ENCODE measurements at places on chromosomes 1 and 21.

- no peak for DNase-seq
Observed at GRCh38 chr1:41915786-41916571, 2.7 kb downstream of the HIVEP3 start.

- DNase-seq = no peak
Observed at GRCh38 chr1:24759492-24759891, 14.2 kb downstream of the CLIC4 start.

DNA sequence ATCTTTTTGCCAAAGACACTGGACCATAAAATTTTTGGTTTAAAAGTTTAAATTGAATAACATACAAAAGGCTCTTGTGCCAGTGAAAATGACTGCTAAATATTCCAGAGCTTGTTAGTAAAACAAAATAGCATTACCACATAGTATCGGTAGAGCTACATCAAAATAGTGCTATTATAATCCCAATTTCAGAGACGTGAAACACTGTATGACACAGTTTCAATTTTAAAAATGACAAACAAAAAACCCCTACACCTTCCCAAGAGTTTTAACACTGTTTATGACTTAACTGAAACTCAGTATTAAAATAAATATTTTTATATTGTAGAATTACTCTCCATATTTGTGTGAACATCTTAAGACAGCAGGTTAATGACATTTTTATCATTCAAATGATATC lies 7.0 kb downstream of the SLC30A1 start:
- DNase-seq = no peak

GRCh38 chr1:230375147-230375546 lies 51.0 kb downstream of the PGBD5 start:
- DNase-seq = no peak

DNA sequence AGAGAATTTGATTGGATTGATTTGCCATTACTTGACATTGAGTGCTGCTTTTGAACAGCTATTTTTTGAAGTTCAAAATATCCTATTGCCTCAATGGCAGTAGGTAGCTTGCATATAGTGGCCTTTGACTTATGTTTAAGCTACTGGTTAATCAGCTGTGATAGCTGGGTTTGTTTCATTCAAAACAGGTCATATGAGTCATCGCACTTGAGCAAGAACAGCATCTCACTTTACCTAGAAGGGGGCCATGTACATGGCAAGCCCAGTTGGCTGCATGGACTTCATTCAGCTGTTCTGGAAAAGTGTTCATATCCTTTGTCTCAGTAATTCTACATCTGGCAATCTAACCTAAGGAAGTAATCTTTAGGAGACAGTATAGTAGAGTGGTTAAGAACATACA lies 29.0 kb upstream of the ARID1A start:
- no peak for DNase-seq

DNA sequence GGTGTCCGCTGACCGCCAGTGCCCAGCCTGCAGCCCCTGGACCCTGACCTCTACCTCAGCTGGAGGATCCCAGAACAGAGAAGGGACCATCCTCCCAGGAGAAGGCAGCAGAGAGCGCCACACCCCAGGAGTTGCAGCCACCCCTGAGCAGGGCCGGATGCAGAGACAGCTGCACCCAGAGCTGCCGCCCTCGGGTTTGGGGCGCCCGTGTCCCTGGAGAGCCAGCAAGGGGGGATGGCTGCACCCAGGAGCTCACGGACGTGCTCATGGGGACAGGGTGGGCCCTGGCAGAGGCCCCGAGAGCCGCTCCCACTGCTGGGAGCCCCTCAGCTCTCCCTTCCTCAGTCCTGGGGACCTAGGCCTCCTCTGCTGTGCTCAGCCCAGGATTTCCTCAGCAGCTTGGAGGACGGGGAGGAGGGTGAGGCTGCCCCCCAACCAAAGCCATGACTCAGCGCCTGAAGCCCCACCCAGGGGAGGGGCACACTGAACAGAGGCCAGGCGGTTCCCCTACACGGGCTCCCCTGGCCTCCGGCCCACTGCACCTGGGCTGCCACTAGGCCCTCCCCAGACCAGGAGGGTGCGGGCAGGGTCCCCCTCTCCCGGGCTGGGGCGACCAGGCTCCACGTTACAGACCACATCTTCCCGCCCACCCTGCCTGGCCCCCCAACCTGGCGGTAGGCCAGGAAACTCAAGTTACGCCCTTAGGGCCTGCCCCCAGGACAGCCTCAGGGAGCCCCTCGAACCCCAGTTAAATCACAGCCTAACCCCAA lies 2.2 kb downstream of the ACAP3 start:
- DNase-seq = peak; percentile 34

GRCh38 chr1:81799939-81800694 lies 617 bp upstream of the ADGRL2 start:
- no peak for DNase-seq

- DNase-seq = no peak
Observed at GRCh38 chr1:64715186-64715585, 29.7 kb upstream of the RAVER2 start.

DNA sequence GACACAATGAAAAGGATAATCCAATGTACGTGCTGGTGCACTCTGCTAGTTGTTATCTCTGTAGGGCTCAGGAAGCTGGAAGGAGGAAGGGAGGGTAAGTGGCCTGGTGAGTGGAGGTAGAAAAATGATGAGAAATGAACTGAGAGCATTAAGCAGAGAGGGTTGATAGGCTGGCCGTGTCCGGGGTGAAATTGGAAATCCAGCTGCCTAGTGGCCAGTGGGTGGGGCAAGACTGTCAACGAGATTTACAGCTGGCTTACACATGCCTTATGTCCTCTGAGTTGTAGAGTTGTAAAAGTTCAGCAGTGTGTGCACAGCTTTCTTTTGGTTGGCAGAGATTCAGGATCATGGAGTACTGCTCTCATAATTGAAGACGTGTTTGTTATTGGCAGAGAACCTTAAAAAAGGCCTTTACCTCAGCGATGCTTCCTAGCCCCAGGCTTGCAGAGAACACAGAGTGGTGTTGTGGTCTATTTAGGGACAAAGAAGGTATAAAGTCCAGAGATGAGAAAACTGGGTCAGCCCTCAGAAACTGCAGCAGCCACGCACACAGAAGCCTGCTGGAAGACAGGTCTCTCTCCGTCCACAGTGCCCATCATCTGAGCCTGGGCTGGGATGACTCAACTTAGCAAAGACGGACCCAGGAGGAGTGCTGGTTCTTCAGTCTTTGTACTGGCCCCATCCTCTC lies 132.4 kb downstream of the EDEM3 start:
- no peak for DNase-seq

DNA sequence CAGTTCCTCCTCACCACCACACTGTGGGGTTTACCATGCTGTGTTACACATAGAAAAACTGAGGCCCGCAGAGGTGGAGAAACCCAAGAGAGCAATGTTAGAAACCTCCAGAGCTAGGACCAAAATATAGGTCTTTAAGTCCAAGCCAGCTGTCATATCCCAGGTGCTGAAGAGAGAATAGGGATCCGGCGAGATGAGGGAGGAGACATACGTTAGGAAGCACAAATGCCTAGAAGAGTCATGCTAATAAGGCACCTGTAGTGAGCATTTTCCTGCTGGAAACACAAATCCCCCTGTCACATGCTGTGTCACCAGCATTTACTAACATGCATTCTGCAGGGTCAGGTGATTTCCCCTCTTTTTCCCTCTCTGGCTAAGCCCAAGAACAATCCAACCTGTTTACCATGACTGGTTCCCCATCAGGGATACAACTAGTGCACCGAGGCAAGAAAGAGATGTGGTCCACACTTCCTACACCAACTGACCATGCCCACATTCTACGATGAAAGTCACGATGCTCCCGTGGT lies 168.6 kb upstream of the CAMK1G start:
- DNase-seq = no peak

DNA sequence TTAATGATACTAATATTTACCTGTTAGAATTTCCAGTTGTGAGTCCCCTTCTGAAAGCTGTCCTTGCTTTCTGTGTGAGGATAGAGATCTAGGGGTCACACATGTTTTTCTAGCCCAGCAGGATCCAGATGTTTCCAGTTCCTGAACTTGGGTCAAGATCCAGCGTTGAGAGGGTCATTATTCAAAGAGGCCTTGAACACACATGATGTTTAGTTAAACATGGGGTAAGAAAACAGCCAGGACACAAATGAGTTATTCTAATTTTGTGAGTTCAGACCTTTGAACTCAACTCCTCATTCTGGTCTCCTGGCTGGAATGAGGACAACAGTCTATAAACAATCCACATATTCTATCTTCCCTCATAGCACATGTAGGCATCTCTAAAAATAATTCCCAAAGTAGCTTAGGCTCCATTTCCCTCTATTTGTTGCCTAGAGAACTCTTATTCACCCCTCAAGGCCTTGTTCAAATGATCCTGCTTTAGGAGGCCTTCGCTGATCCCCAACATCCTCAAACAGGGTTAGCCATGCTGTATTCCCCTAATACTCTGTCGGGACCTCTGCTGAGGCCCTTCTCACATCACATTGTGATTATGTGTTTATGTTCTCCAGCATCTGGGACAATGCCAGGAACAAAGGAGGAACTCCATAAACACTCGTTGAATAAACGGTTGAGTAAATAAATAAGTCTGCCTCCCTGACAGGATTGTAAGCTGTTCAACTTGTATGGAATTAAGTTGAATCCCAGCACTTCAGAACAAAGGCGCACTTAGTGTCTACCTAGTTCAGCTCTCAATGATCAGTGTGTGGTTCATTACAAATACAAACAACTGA lies 15.0 kb upstream of the KCNN3 start:
- DNase-seq = no peak

DNA sequence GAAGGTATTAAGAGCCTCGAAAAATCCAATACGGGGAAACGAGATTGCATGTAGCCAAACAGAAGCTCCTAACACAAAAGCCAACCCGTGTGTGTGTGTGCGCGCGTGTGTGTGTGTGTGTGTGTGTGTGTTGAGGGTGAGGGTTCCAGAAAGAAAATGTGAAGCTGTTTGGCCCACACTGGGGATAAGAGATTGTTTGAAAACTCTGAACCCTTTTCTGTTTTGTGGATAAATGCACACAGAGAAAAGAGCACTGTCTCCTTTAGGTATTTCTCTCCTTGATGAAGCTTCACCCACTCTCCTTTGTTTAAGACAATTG lies 1.9 kb downstream of the WLS start:
- no peak for DNase-seq

GRCh38 chr21:31938330-31939301 lies 65.8 kb downstream of the HUNK start:
- no peak for DNase-seq

GRCh38 chr1:97581614-97582051 lies 339.2 kb downstream of the DPYD start:
- no peak for DNase-seq

- DNase-seq = no peak
Observed at GRCh38 chr1:65055747-65056146, 89.4 kb upstream of the JAK1 start.

GRCh38 chr1:157540852-157541251 lies 11.5 kb downstream of the FCRL5 start:
- no peak for DNase-seq

- DNase-seq = no peak
Observed at GRCh38 chr1:198328458-198329032, 171.7 kb downstream of the NEK7 start.

DNA sequence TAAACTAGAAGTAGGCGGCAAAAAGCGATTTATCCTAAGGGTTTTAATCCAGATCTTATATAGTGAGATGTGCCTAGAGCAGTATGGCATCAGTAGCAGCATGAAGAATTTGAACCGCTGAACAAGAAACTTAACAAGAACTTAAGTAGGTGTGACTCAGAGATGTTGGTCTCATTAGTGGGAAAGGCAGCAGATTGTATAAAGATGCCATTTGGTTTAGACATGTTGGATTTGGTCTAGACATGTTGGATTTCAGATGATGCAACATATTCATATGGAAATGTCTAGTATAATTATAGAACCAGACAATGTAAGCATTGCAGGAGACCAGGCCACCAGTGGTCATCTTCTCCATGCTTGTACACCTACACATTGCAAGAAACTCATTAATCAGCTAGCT lies 42.1 kb upstream of the ZP4 start:
- no peak for DNase-seq

GRCh38 chr1:47713975-47714767 lies 276.3 kb downstream of the FOXD2 start:
- no peak for DNase-seq

- DNase-seq = no peak
Observed at GRCh38 chr1:41449326-41449921, 35.1 kb downstream of the EDN2 start.
